T-helper 1 cell (primary cell): ENCODE measurements at places on chromosomes 7 and 10.

DNA sequence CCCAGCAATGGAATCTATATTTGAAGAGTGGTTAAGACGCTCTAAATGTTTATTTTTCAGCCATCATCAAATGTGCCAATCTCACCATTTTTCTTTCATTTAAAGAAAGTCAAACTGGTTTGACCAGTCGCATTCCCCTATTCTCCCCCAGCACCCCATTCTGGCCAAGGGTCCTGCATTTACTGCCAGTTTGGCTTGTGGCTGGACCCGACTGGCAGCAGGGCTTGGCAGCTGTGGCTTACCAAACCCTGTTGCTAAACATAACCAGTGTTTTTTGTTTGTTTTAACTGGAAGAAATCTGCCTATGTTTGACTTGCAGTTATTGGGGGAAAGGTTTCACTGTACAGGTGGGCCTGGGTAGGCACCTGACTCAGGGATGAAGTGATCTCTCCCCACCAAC, 116.3 kb downstream of the CYP26A1 start:
- DNase-seq: no peak

DNA sequence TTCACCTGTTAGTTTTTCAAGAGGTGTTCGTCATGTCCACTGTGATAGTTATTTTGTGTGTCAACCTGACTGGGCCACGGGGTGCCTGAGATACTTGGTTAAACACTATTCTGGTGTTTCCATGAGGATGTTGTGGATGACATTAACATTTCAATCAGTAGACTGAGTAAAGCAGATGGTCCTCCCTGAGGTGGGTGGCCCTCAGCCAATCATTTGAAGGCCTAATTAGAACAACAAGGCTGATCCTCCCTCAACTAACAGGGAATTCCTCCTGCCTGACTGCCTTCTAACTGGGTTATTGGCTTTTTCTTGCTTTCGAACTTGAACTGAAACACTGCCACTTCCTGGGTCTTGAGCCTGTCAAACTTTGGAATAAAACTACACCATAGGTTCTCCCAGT, 75.8 kb downstream of the ENO4 start:
- no peak for DNase-seq

- DNase-seq: no peak
These were observed 174.2 kb upstream of the ZNF32 start for GRCh38 chr10:43822631-43823580.

DNA sequence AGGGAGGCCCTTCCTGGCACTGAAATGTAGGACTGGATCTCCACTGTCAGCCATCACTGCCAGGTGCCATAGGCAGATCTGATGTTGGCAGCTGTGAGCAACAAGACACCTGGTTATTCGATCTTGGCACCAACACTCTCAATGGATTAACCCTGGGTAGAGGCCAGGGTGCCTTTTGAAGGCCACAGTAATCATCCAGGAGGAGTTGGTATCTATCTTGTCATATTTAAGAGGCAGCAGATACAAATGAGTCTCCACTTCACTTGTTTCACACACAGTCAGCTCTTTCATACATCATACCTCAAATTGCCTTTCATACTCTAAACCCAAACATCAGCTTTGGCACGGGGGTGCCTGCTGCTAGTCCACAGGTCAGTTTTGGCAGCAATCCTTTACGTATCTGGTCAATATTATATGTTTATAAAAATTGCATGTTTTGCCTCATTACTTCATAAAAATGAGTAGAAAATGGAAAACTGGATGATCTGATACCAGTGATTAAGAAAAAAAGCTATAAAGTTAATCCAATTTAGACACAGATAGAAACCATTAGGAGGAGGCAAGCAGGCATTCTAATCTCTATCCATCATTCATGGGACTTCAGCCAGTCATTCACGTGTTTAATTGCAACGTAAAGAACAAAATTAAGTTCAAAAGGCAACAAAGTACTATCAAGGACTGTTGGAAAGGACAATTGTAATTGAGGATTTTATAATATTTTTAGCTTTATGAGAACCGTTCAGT, 12.7 kb upstream of the CACUL1 start:
- no peak for DNase-seq

- no peak for DNase-seq
These were observed 127.0 kb upstream of the PPIF start for GRCh38 chr10:79220307-79220706.

DNA sequence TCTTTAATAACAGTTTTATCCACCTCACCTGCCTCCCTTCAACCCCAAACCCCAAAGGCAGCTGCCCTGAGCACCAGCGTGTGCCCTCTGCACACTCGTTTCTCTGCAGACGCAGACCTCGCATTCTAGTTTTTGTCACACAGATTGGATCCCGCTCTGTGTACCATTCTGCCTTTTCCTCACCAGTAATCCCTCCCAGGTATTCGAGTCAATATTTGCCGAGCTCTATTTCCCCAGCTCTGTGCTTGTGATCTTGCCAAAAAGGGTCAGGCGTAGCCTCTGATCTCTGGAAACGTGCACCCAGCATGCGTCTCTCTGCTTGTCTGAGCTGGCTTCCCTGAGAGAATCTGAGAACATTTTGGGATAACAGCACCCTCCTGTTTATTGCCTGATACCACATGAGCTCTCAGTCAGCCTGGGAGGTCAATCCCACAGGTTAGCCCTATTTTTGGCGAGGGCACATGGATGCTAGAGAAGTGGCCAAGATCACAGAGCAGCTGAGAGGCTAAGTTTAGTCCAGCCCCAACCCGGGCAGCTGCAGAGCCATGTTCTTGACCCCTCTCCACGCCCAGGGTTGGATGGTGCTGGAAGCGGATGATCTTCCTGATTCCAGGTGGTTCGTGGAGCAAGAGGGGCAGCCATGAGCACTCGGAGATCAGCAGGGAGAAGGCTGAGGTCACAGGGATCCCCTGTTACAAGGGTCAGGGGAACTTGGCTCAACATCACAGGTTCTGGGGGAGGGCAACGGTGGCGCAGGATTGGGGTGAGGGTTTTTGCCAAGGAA, 29.1 kb downstream of the FOXL3 start:
- no peak for DNase-seq

DNA sequence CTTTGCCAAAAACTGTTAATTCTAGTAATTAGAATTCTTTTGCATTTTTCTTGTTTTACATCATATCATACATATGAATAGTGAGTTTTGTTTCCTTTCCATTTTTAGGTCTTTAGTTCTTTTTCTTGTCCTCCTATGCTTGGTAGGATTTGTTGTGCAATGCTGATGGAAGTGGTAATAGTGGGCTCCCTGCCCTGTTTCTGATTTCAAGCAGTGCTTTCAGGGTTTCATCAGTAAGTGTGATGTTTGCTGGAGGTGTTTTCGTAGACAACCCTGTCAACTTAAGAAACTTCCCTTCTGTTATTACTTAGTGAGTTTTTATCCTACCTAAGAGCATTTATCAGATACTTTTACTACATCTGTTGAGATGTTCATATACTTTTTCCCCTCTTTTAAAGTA, 50.5 kb downstream of the CSGALNACT2 start:
- no peak for DNase-seq

- DNase-seq: no peak
These were observed 295.2 kb downstream of the CAMK1D start for GRCh38 chr10:12644380-12645144.

DNA sequence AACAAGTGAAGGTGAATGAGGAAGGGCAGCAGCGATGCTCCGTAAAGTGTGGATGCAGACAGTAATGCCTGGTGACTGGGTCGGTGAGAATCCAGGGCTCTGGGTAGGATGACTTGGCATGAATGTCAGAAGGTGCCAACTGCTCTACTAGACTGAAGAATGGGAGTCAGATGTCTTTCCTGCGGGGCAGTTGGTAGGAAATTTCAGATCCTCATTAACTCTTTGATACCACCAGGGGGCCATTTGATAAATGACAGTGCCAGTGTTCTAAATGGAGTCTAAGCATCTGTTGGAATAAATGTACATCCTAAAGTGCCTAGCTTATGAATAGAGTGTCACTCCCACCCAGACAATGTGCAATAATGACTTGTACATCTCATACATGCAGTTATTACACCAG, 462.0 kb downstream of the GRM8 start:
- no peak for DNase-seq

DNA sequence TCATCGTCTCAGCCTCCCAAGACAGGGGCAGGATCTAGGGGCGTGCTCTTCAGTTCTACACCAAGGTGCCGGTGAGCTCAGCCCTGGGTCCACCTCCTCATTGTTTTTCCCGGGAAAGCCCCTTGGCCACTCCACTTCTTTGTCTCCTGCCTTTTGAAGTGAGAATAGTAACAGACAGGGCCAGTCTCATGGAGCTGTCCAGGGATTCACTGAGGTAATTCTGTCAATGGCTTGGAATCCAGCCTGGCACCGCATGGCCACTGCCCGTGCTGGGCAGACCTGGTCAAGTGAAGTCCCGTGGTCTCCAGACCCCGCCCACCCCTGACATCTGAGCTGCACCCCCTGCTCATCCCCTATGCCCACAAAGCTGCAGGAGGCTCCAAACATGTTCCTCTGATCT, 138.9 kb downstream of the TNS3 start:
- no peak for DNase-seq

- no peak for DNase-seq
These were observed 28.8 kb upstream of the OPALIN start for GRCh38 chr10:96387601-96388000.

DNA sequence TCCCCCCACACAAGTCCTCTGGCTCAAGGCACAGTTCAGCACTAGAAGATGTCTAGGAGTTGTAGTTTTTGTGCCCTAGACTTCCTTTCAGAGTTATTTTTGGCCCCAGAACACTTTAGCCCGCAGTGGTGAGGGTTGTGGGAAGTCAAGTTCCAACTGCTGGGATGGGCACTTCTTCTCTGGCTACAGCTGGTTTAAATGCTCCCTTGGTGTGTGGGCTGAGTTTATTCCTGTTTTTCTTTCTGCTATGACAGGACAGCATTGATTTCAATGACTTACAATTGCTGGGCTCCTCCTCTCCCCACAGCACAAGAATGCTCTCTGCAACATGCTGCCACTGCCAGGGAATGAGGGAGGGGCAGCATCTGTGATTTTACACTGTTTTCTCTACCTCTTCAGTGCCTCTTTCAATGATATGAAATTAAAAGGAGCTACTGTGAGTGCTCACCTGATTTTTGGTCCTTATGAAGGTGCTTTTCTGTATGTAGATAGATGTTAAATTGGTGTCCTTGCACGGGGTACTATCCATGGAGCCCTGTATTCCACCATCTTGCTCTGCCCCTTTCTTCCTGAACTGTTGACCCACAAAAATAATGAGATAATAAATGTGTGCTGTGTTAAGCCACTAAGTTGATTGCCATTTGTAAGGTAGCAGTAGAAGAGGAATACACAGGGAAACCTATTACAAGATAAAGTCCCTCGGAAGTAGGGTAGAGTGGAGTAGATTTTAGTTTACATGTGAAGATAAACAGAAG, 56.3 kb downstream of the SLC13A1 start:
- no peak for DNase-seq

GRCh38 chr10:110568055-110568735, 700 bp downstream of the SMC3 start:
- DNase-seq: peak; percentile 69

- no peak for DNase-seq
These were observed 217.3 kb upstream of the CCDC6 start for GRCh38 chr10:60123668-60124067.

- DNase-seq: no peak
These were observed 223.9 kb downstream of the ELMO1 start for GRCh38 chr7:37224746-37225145.

DNA sequence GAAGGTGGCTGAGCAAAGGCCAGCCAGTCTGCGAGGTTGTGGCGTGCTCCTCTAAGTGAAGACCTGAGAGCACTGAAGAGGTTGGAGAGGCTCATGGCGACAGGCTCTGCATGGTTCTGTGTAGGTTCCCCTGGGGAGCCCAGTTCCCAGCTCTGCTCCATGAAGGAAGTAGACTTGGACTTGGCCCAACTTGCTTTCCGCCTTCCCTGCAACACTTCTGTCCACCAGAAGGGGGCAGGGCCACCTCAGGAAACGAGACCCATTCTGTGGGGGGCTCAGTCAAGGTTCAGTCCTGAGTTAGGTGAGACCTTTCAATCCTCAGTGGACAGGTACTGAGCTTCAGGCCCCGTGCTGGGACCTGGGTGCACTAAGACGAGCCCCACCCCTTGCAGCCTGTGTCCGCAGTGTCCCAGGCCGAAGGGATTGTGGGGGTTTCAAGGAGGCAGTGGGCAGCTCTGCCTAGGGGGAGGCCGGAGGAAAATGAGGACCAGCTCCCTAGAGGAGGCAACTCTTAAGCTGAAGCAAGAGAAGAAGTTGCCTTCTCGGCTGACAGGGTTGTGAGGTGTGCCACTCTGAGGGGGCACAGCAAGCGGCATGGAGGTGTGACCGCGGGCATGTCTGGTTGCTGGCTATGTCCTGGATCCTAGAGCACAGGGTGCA, 15.0 kb upstream of the PCBD1 start:
- no peak for DNase-seq

- DNase-seq: no peak
These were observed 10.3 kb downstream of the TMEM229A start for GRCh38 chr7:124022551-124022950.

DNA sequence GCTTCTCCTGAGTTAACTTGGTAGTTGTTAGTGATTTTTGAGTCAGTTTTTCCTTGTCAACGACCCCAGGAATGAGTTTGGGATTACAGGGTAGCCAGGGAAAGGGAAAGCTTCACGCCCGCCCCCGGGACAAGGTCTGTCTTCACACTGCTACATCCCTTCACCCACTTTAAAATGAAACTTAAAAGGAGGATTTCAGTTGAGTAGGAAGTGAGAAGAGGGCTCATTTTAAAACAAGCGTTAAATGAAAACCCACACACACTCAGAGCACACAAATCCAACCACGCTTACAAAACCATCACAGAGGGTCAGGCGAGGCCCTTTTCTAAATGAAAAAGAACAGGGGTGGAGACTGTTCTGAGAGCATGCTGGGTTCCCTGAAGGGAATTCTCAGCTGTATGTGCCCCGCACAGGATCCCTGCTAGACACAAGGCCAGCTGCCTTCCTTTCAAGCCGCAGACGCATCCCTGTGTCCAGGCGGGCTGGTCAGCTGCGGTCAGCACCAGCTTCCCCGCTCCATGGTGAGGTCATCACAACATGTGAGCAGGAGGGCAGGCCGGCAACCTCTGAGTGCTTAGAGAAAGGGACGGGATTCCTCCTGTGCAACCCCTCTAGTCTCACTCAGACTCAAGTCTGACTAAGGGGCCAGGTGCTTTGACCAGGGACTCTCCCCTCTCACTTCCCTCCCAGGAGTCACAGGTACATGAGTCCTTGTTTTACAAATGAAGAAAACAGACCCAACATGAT, 111.8 kb downstream of the EGFR start:
- DNase-seq: no peak

- DNase-seq: no peak
These were observed 49.5 kb upstream of the ZPBP start for GRCh38 chr7:50142425-50143017.
